ENCODE measurements at places on chromosomes 13 and 19.

- no peak for DNase-seq
Observed at GRCh38 chr19:40741527-40742390, 8.5 kb downstream of the ACTMAP start.

- no peak for DNase-seq
Observed at GRCh38 chr19:34540811-34541557, 59.4 kb downstream of the WTIP start.

DNA sequence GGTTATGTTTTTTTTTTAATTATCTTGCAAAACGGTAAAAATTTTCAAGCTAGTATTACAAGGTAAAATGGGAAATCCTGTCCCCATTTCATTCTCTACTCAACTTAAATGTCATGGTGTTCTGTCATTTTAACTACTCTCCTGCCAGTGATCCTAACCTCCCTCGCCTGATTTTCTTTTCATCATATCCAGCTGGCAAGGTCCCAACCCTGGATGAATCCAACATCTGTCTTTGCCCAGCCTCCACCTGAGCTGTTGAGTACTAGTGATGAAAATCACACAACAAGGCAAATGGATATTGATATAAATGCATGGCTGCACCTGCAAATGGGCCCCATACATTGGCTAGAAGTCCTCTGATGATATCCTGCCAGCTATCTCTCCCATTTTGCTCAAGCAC is 6.9 kb upstream of the CDK8 start:
- no peak for DNase-seq

- no peak for DNase-seq
Observed at GRCh38 chr13:23902975-23903905, 5.9 kb upstream of the C1QTNF9B start.

DNA sequence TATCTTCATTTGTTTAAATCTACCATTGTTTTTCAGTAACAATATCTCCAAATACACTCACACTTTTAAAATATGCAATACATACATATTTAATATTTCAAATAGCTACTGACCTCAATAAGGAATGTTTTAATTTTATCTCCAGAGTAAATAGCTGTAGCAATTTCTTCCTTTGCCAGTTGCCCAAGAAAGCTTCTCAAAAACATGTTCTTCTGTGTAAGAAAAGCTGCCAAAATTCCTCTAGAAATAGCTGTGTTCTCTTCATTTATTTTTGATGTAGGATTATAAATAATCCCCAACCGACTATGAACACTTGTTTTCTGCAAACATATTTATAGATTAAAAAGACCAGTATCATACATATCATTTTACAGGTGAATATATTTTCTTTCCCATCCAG is 150.5 kb downstream of the UGGT2 start:
- DNase-seq = no peak

GRCh38 chr13:100573121-100573520 is 15.5 kb downstream of the GGACT start:
- DNase-seq = peak; percentile 69

GRCh38 chr19:33861950-33862349 is 65.3 kb downstream of the KCTD15 start:
- no peak for DNase-seq

DNA sequence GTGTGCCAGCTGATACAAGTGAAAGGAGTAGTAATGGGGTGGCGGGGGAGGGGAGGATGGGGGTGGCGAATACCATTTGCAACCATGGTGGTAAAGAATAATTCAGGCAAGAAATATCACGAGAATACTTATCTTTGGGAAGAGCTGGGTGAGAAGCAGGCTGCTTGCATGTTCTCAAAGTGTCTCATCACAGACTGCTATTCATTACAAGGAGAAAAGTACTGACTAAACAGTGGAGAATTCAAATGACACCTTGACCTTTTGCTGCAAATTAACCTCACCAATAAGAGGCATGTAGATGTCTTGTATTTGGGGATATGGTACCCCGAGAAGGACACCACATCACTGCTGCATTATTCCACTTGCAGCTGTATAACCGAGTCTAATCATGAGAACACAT is 585.7 kb upstream of the GPC6 start:
- DNase-seq = no peak

- DNase-seq = no peak
Observed at GRCh38 chr19:42021185-42021584, 27.2 kb upstream of the ATP1A3 start.

GRCh38 chr19:42068756-42069571 is 1.0 kb downstream of the GRIK5 start:
- DNase-seq = no peak

- DNase-seq = no peak
Observed at GRCh38 chr19:29714371-29714952, 599 bp downstream of the C19orf12 start.

DNA sequence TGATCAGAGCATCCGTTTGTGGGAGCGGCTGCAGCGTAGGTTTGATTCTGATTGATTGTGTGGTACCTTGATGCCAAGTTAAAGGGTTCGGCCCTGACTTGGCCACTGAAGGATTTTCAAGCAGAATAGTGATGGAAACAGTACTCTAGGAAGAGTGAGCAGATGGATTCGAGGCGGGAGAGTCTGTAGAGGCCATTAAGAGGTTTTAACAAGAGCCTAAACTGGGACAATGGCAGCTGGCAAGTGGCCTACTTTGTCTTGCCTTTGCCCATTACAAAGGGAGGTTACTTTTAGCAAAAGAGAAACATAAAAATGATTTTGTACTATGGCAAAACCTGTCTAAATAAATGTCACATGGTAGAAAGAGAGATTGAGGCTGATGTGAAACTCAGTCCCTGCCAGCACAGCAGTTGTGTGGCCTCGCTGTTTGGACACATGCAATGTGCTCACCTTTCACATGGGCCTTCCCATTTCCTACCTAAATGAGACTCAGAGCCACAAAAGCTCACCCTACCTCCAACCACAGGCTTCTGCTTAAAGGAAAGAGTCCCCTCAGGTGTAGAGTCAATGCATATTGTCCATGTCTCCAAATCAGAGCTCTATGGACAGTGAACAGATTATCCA is 62.4 kb upstream of the RAP2A start:
- no peak for DNase-seq

DNA sequence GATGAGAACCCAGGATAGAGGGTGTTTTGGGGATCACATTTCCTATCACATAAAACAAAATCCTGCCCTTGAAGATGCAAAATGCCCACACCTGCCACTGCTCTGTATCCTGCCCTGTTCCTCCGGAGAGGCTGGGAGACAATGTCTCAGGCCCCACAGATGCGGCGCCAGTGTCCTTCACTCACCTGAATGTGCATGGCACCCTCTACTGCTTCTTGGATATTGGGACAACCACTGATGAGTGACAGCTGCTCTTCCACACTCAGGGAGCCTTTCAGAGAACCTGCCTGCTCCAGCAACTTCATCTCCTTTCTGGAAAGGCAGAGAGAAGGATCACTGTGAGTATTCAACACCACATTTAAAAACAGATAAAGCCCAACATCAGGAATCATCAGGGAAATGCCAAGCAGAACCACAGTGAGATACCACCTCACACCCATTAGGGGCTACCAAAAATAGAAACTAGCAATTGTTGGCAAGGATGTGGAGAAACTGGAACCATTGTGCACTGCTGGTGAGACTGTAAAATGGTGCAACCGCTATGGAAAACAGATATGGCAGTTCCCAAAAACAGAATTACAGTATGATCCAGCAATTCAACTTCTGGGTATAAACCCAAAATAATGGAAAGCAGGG is 36.4 kb downstream of the CRYL1 start:
- DNase-seq = peak; percentile 20

DNA sequence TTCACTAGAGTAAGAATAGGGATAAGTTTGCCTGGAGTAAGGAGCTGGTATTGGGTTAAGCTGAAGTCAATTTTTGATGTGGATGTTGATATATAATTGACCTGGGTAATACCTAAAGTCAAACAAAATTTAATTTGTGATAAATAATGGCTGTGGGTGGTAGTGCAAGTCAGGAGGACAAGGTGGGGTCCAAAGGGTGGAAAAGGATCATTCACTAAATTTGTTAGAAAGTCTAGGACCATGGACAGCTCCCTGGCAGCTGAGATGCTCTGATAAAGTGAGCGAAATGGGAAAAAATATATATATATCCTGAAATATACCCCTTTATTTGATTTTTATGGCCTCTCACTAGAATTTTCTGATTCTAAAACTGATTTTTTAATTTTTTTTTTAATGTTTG is 463.5 kb downstream of the GPC6 start:
- DNase-seq = no peak

DNA sequence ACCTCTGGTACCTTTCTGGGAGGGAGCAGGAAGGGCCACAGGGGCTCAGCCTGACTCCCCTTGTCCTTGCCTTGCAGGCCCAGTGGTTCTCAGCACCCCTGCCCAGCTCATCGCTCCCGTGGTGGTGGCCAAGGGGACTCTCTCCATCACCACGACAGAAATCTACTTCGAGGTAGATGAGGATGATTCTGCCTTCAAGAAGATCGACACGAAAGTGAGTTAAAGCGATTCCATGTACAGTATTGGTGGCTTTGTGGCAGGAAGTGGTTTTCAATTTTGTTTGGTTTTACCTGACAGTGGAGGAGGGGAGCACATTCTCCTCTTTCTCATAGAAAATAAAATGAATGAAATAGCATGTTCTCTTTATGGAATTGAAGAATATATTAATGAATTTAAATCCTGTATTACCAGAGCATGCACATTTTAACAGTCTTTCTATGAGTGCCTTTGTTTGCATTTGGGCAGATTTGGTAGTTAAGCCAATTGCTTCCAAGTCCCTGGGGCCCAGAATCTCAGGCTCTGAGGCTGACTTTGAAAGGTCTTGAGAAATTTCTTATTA is 4.1 kb downstream of the MAB21L1 start:
- no peak for DNase-seq

GRCh38 chr13:25469169-25469525 is 97.4 kb downstream of the ATP8A2 start:
- DNase-seq = no peak

DNA sequence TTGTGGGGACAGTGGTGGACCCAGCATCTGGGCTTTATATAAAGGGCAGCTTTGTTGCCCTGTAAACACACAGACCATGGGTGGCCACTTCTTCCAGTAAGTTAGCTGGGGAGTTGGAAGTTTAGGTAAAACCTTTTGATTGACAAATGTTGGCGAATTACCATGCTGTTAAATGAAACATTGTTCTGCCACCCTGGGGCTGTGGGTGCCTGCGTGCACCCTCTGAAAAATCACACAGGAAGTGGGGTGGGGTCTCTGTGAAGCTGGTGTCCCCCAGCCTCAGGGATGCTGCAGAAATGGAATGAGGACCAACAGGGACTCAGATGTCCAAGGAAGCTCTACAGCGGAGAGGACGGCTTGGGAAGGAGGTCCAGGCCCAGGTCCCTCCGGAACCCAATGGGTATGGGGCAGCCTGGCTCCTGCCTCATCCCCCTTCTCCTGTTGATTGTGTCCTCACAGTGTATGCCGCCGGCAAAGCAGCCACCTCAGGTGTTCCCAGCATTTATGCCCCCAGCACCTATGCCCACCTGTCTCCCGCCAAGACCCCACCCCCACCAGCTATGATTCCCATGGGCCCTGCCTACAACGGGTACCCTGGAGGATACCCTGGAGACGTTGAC is 2.8 kb upstream of the USF2 start:
- DNase-seq = no peak

GRCh38 chr13:66532845-66533244 is 697.3 kb downstream of the PCDH9 start:
- DNase-seq = no peak

GRCh38 chr13:23458989-23459388 is 25.5 kb upstream of the SACS start:
- no peak for DNase-seq

DNA sequence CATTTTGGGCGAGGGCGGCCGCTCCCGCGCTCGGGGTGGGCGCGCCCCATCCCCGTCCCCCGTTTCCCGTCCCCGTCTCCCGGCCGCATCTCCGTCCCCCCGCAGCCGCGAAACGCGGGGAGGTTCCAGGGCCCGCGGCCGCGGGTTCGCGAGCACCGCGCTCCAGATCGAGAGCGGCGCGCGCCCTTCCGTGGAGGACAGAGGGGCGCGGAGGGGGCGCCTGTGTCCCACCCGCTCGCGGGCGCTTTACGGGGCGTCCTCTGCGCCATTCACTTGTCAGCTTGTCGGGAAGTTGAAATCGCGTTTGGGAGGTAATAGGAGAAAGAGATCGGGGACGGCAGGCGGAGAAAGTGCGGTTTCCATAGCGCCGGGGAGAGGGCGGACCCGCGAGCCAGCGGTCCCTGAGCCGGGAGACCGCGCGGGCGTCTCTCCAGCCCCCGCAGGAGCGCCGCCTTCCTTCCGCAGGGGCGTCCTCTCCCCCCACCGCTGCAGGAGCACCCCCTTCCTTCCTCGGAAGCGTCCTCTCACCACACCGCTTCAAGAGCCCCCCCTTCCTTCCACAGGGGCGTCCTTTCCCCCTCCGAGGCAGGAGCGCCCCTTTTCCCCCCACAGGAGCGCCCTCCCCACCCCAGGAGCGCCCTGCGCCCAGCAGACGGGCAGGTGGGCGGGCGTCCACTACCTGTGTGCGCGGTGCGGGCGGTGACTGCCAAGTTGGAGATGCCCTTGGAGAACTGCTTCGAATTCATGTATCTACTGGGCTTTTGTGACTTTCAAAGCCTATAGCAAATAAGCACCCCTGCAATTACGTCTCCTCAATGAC is 962 bp upstream of the IRS2 start:
- no peak for DNase-seq

DNA sequence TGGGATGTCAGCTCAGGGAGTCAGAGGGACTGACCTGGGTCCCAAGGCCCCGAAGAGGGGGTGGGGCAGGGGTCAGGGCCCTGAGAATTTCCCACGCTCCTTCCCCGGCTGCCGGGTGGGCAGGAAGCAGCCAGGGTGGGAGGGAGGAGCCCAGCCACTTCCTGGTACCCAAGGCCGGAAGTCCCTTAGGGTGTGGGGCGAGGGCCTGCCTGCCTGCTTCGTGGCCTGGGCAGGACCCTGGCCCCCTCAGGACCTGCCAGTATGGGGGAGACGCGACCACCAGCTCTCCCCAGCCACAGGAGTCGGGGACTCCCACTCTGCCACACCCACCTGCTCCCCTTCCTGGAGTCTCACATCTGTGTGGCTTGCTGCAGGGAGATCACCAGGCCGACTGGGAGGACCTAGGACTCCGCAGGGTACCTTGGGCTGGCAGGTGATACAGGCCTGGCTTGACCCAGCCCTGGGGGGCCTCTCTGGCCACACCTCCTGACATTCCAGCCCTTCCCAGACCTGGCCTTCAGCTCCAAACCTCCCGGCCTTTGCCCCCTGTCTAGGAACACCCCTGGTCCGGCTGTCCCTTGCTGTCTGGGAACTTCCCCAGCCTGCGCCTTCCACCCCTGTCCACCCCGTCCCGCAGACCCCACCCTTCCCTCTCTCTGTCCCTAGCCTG is 9.8 kb upstream of the CIRBP start:
- no peak for DNase-seq

GRCh38 chr19:28736528-28736927 is 476.4 kb downstream of the UQCRFS1 start:
- DNase-seq = no peak

GRCh38 chr13:95862408-95862807 is 185.5 kb downstream of the DNAJC3 start:
- DNase-seq = no peak

- DNase-seq = no peak
Observed at GRCh38 chr13:51645154-51645650, 60.9 kb downstream of the WDFY2 start.

- DNase-seq = no peak
Observed at GRCh38 chr13:106529415-106530170, 5.9 kb downstream of the EFNB2 start.

- no peak for DNase-seq
Observed at GRCh38 chr13:80571346-80572307, 230.7 kb upstream of the SPRY2 start.
